Common myeloid progenitor, CD34-positive (primary cell): ENCODE measurements at places on chromosomes 5 and 9.
A peak's percentile ranks its signal among the peaks of the same experiment; 100 is the strongest.

DNA sequence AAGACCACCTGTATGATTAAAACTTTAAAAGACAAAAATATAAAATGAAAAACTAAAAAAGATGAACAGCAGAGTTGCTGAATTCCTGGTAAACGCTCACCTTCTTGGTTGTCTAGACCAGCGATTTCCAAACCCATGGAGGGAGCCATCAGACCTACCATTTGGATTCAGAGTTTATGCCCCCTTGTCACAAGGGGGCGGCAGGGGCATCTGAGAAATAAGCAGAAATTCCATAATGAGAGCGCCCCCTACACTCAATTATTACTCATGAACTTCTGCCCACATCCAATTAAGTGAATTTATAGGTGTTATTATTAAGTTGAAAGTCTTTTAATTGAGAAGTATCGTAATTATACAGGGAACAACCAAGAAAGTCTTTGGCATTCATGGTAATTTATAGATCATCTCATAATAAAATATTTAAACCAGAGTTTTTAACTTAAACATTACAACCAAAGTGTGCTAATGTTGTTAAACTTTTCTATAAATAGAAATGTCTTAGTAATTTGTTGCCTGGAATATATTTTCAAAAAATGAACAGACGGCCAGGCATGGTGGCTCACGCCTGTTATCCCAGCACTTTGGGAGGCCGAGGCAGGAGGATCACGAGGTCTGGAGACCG lies 35.2 kb upstream of the SPATA31C2 start:
- DNase-seq = peak; percentile 90

GRCh38 chr9:18849270-18849669 lies 183.7 kb downstream of the SAXO1 start:
- no peak for DNase-seq

DNA sequence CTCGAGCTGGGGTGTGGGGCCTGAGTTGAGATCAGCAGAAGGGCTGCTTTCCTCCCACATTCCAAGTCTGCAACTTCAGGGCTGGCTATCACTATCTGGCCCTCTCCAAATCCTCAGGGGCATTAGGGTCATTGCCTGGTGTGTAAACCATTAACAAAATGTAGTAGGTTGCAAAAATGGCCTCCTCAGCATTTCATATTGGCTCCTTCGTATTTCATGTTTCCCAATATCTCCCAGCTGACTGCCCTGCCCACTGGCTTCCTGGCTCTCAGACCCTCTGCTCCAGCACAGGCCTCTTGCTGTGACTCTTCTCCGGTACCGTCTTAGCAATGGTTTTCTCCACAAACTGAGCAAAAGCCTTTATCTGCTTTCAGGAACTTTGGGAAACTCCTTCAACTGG lies 113.8 kb downstream of the GADD45G start:
- no peak for DNase-seq

DNA sequence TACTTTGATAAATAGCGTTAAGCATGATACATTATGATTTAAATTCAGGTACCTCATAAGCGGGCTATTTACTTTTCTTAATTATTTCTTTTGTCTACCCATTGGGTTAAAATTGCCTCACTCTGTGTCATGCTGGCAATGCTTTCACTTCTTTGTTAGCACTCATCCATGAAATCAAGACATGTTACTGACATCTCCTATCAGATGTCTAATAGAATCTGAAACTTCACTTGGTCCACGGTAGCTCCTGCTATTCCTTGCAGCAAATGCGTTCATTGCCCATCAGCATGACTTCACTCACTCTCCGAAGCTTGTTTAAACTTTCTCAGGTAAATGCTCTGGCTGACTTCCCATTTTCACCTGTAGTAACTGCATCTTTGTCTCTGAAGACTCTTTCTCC lies 193.5 kb upstream of the EDIL3 start:
- DNase-seq = no peak

- peak; percentile 36 for DNase-seq
Measured at GRCh38 chr5:109394806-109395205, 15.0 kb downstream of the PJA2 start.

DNA sequence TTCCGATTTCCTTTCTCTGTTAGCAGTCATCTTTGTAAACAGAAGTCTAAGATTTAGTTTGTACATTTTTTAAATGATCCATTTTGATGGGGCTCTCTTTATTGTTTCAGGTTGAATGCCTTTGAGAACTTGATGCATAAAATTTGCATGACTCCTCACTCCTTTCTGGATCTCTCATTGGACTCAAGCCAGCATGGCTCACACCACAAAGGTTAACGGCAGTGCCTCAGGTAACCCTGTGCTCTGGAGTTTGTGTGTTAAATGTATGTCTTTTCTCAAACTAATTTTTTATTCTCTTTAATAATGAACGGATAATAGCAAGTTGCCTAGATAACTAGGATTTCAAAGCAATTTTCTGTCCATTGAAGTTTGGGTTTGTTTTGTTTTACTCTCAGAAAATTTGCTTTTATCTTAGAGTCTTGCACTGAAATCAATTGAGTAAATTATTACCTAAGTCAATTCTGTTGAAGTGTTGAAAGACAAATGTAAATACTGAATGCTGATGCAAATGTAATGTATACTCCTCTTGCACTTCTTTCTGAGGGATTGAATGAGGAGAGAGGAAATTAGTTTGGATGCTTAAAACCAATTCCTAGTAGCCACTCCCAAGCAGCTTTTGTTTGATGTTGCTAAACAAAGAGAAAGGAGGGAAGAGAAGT lies 164.6 kb upstream of the DMRT1 start:
- no peak for DNase-seq
